SK-N-SH (cell line): ENCODE measurements at places on chromosomes 16 and 17. TPM values are rescaled to one million over a fixed set of nuclear protein-coding genes. Genes with fewer than 3 reads are reported as not detected.
A peak's percentile ranks its signal among the peaks of the same experiment; 100 is the strongest.

GRCh38 chr17:57667461-57667923 lies 77.6 kb downstream of the CCDC182 start:
- peaks cover 3% of the 10 kb centered on the region for H3K36me3 ChIP-seq

GRCh38 chr17:79948406-79948944 lies 87.2 kb downstream of the TBC1D16 start:
- no peak overlapping the region for H3K27ac ChIP-seq
- H3K27me3 ChIP-seq: no peaks in the 10 kb centered on the region
- peaks cover 68% of the 10 kb centered on the region for H3K36me3 ChIP-seq

The NTN3 gene
- 0.26 and 0.28 TPM in 2 replicates for polyA plus RNA-seq

DNA sequence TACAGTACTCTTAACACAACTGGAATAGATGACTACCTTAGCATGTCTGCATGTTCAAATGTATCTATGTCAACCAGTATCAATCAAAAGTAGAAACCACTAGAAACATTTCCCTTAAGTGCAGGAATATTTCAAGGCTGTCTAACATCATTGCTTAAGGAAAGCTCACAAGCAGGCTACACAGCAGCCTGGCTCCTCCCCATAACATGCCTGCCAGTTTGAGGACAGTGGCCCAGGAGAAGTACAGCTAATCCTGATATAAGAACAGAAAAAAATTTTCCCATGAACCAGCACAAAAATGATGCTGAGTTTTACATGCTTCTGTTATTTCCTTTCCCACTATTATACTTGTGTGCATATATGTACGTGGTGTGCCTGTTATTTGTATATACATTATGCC lies 175.1 kb downstream of the MYO1D start:
- no peaks in the 10 kb centered on the region; the same call in 1 of the 2 replicates for H3K4me1 ChIP-seq
- H3K36me3 ChIP-seq: no peaks in the 10 kb centered on the region
- H3K27ac ChIP-seq: no peak overlapping the region
- H3K4me3 ChIP-seq: no peak overlapping the region
- H3K27me3 ChIP-seq: no peaks in the 10 kb centered on the region

- H3K4me3 ChIP-seq: no peak overlapping the region
- peak; percentile 39 for DNase-seq
- H3K27ac ChIP-seq: no peak overlapping the region
- H3K36me3 ChIP-seq: no peaks in the 10 kb centered on the region
- H3K4me1 ChIP-seq: peaks cover 20% of the 10 kb centered on the region; the same call in 1 of the 2 replicates
Observed at GRCh38 chr17:34820922-34821321, 140.3 kb downstream of the CCT6B start.

The USP31 gene
- polyA plus RNA-seq: 2.8 and 3.2 TPM in 2 replicates

The CDYL2 gene
- 0.03 and 0.05 TPM in 2 replicates for polyA plus RNA-seq

DNA sequence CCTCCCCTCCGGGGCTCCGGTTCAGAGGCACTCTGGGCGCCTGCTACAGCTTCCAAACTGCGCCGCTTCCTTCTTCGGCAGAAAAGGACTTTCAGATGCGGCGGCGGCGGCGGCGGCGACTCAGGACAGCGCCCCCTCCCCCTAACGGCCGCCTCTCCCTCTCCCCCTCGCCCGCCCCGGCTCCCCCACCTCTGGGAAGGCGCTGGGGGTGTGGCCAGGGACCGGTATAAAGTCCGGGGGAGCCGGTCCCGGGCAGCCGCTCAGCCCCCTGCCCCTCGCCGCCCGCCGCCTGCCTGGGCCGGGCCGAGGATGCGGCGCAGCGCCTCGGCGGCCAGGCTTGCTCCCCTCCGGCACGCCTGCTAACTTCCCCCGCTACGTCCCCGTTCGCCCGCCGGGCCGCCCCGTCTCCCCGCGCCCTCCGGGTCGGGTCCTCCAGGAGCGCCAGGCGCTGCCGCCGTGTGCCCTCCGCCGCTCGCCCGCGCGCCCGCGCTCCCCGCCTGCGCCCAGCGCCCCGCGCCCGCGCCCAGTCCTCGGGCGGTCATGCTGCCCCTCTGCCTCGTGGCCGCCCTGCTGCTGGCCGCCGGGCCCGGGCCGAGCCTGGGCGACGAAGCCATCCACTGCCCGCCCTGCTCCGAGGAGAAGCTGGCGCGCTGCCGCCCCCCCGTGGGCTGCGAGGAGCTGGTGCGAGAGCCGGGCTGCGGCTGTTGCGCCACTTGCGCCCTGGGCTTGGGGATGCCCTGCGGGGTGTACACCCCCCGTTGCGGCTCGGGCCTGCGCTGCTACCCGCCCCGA lies at the start of gene IGFBP4:
IGFBP4 (plus strand) TSS at position 255 of the 792 bp plus-strand sequence; CDS start at position 541, 286 bp downstream.
- H3K4me1 ChIP-seq: peaks cover 43% of the 10 kb centered on the region
- H3K27me3 ChIP-seq: no peaks in the 10 kb centered on the region
- H3K36me3 ChIP-seq: no peaks in the 10 kb centered on the region
- H3K4me3 ChIP-seq: peak within 1 kb of the TSS; percentile 81
- DNase-seq: peak; percentile 92

The HOXB9 gene
- not detected in 2 replicates for polyA plus RNA-seq

The RNF222 gene
- polyA plus RNA-seq: not detected in 2 replicates

GRCh38 chr17:81406117-81406953 lies 11.1 kb downstream of the BAHCC1 start:
- H3K27ac ChIP-seq: no peak overlapping the region
- no peaks in the 10 kb centered on the region for H3K36me3 ChIP-seq
- peaks cover 41% of the 10 kb centered on the region for H3K4me1 ChIP-seq

- H3K27me3 ChIP-seq: no peaks in the 10 kb centered on the region
- no peaks in the 10 kb centered on the region for H3K36me3 ChIP-seq
- DNase-seq: no peak
- H3K4me1 ChIP-seq: peaks cover 47% of the 10 kb centered on the region
- no peak overlapping the region for H3K4me3 ChIP-seq
Observed at GRCh38 chr17:27458524-27458908, 2.3 kb downstream of the KSR1 start.

DNA sequence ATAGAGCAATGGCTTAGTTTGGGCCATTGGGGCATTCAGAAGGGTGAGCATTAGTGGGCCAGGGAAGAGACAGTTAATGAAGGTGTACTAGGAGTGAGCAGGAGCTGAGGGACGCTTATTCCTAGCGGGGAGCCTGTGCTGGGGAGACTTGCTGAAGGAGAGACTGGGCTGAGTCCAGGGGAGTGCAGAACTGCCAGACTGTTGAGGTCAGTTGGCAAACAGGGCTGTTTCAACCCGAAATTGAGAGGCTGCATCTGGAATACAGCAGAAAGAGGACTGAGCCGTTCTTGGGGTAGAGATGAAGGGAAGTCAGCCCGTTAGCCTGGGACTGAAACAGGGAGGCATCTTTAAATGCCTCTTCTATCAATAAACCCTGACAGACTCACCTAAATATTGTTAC lies 33.2 kb downstream of the MAP2K6 start:
- H3K27ac ChIP-seq: peak overlapping the region; percentile 2; the same call in 1 of the 2 replicates
- H3K4me1 ChIP-seq: no peaks in the 10 kb centered on the region
- H3K4me3 ChIP-seq: no peak overlapping the region
- no peak for DNase-seq

The KRTAP4-5 gene
- polyA plus RNA-seq: not detected in 2 replicates

The HOXB3 gene
- polyA plus RNA-seq: 0.10 and 0.46 TPM in 2 replicates

The TP53TG3B gene
- 0.92 and 1.7 TPM in 2 replicates for polyA plus RNA-seq

The DNASE1L2 gene
- polyA plus RNA-seq: 2.4 and 2.5 TPM in 2 replicates

DNA sequence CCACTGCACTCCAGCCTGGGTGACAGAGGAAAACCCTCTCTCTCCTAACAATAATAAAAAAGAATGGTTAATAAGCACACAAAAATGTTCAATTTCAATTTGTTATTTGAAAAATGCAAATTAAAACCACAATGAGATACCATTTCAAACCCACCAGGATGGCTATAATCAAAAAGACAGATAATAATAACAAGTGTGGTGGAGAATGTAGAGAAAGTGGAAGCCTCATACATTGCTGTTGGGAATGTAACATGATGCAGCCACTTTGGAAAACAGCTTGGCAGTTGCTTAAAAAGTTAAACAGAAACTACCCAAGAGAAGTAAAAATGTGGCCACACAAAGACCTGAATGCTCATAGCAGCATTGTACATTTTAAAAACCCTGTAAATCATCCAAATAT lies 51.8 kb upstream of the MAP3K14 start:
- H3K36me3 ChIP-seq: no peaks in the 10 kb centered on the region
- peaks cover 31% of the 10 kb centered on the region for H3K4me1 ChIP-seq
- peak overlapping the region; percentile 5; the same call in 1 of the 2 replicates for H3K27ac ChIP-seq
- DNase-seq: no peak
- H3K27me3 ChIP-seq: no peaks in the 10 kb centered on the region

DNA sequence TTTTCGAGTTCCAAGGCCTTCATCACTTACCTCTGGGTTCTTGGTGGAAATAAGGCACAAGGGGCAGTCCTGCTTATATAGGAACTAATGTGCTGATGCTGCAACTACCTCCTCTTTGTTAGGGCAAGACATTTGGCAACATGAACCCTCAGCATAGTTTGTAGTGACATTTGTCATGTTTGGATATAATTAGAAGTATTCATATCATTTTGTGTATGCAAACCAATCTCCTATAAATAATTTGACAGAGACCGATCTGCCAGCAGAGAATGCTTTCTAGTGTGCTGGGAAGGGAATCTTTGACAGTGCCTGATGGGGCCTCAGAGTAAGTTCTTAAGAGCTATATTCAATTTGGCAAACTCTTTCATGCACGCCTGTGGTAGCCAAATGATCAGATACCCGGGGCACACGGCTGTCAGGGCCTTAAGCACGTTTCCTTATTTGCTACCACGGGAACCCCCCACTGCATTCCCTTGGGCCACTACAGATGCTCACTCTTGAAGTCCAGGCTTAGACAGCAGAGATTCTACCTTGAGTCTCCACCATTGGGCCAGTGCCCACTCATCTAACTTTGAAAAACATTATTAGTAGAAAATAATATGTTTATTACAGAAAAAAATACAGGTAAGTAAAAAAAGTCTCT lies at the start of gene MYH8:
MYH8 (minus strand) TSS at position 51 of the 643 bp plus-strand sequence. CDS start 1,723 bp downstream, outside the sequence.
- no peaks in the 10 kb centered on the region for H3K36me3 ChIP-seq
- no peaks in the 10 kb centered on the region for H3K4me1 ChIP-seq
- H3K4me3 ChIP-seq: no peak within 1 kb of the TSS

- no peaks in the 10 kb centered on the region for H3K27me3 ChIP-seq
- no peak overlapping the region for H3K4me3 ChIP-seq
Observed at GRCh38 chr17:2343421-2343820, 6.1 kb downstream of the SGSM2 start.

DNA sequence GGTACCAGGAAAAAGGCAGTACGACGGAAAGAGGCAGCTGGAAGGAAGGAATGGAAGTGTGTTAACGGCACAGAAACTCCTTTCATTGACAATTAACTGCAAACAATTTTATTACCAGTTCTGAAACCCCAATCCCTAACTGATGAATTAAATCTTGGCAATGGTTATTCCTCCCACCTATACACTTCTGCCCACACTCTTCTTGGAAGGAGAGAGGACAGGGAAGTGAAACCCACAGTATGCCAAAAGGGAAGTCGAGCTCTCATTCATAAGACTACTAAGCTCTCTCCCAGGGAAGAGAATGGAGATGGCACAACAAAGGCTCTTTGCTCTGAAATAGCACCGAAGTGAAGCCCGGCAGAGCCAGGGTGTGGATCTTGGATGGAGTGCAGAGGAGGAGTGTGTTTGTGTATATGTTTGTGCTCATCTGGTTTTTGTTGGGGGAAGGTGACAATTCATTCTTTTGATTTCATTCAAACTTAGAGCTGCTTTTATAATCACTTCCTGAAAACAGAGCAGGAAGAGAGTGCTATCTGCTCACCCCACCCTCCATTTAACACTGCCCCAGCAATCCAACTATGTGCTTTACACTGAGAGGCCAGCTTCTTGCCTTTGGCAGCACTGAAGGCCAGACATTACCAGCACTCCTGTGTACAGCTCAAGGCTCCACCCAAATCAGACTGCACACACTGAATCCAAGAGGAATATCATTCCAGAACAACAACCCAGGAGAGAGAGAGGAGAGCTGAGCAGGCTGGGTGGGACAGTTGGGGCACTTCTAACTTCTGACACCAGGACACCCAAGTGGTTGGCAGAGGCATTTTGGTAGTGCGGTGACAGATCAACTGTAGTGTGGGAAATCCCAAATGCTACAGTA lies 68.7 kb downstream of the HIC1 start:
- H3K4me3 ChIP-seq: no peak overlapping the region
- H3K27me3 ChIP-seq: no peaks in the 10 kb centered on the region
- peak overlapping the region; percentile 23; the same call in 1 of the 2 replicates for H3K27ac ChIP-seq
- DNase-seq: no peak

- H3K36me3 ChIP-seq: no peaks in the 10 kb centered on the region
- no peak for DNase-seq
- no peak overlapping the region for H3K27ac ChIP-seq
- no peak overlapping the region for H3K4me3 ChIP-seq
- H3K27me3 ChIP-seq: no peaks in the 10 kb centered on the region
Observed at GRCh38 chr17:51439395-51440229, 179.3 kb downstream of the UTP18 start.

GRCh38 chr17:49218941-49219913 lies 8.7 kb downstream of the ABI3 start:
- peak; percentile 61 for DNase-seq
- H3K4me1 ChIP-seq: no peaks in the 10 kb centered on the region
- H3K36me3 ChIP-seq: no peaks in the 10 kb centered on the region

DNA sequence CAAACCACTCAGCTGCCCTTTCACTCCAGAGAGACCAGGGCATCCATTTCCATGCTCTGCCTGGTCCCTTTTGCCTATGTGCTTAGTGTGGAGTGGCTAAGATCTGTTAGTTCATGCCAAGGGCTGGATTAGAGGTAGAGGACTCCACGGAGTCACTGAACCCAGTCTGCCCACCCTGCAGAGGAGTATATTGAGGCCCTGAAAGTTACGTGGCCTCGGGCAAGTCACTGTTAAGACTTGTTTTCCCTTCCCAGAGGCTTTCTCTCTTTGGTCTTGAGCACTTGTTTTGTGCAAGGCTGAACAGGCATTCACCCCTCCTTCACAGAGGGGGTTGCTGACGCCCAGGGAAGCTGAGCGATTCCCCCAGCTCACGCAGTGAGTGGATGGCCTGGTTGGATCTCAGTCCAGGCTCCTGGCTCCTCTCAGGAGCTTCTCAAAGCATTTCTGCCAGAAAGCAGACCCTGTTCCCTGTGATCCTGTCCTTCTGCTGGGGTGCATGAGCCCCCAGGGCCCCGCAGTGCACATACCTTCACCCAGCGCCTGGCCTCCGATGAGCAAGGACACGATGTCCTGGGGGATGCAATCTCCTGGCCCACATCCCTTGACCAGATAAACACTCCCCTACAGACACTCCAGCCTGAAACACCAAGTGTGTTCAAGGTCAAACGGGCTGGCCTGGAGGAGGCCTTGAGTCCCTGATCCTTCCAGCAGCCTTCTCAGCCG lies 153.4 kb upstream of the GSE1 start:
- no peaks in the 10 kb centered on the region for H3K27me3 ChIP-seq
- H3K27ac ChIP-seq: no peak overlapping the region
- DNase-seq: no peak
- no peaks in the 10 kb centered on the region for H3K36me3 ChIP-seq
- H3K4me1 ChIP-seq: peaks cover 17% of the 10 kb centered on the region; the same call in 1 of the 2 replicates

The FKBP10 gene
- polyA plus RNA-seq: 360 and 377 TPM in 2 replicates

DNA sequence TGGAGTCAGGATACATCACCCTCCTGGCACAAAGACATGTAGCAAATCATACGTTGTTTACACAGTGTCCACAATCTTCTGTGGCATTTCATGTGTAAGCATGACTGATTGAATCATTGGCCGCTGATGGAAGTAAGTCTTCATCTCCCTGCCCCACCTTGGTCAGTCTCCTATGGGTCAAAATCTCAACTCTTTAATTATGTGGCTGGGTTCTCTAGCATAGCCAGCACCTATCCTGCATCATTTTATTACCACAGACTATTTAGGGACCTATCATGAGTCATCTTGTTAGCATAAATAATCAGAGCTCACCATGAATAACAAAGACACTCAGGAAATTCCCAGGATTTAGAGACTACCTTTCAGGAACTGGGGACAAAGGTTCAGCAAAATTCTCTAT lies 15.9 kb downstream of the TANC2 start:
- no peaks in the 10 kb centered on the region for H3K27me3 ChIP-seq
- peaks cover 42% of the 10 kb centered on the region for H3K36me3 ChIP-seq
- H3K4me3 ChIP-seq: no peak overlapping the region
- H3K27ac ChIP-seq: no peak overlapping the region
